NCI-H1092 treated with DMSO at 0.1 percent for 48 hours (cell line): ENCODE measurements at places on chromosomes 2 and 18.
A peak's percentile ranks its signal among the peaks of the same experiment; 100 is the strongest.

DNA sequence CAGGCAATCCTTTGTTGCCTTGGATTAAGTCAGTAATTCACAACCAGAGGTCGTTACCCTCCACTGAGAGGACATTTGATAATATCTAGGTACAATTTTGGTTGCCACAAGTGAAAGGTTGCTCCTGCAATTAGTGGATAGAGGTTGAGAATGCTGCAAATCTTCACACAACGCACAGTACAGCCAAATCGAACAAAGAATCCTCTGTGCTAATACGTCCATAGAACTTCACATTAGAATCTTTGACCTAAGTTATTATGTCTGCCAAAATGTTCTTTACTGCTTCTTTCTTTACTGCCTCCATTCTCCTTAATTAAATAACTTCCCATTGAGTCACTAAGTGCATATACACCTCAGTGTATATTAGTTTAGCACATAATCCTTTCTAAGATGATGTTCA is 879.5 kb downstream of the TRIB2 start:
- no peak for DNase-seq

GRCh38 chr2:236833501-236834073 is 252.1 kb upstream of the COPS8 start:
- DNase-seq: no peak

DNA sequence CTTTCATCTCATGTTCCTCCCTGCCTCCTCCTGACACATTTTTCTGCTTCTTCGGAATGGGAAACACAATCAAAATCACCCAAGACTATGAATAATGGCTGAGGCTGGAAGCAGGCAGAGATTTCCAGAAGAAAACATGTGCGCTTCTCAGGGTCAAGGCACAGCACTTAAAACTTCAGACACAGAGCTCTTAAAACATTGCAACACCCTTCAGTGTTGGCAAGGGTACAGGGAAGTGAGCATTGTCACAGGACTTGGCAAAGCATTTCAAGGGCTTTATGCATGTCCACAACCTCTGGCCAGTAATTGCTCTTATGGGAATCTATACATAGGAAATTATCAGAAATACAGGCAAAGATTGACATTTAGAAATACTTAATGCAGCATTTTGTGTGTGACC is 477.6 kb upstream of the KLHL29 start:
- no peak for DNase-seq

DNA sequence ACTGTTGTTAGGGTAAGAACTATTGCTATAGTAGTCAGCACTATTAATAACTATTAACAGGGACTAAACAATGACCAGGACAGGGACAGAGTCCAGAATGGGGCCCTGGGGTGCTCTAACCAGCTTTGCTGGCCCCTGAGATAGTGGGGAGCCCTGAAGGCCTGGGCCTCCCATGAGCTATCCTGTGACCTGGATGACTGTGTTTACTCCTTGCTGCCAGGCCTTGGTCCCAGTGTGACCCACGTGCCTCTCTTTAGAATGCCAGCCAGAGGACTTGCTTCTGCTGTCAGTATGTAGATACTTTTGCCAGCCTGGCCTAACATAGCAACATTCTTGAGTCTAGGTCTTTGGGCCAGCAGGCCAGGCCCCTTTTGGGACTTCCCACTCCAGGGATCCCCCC is 11.4 kb downstream of the CDK5R2 start:
- DNase-seq: no peak

DNA sequence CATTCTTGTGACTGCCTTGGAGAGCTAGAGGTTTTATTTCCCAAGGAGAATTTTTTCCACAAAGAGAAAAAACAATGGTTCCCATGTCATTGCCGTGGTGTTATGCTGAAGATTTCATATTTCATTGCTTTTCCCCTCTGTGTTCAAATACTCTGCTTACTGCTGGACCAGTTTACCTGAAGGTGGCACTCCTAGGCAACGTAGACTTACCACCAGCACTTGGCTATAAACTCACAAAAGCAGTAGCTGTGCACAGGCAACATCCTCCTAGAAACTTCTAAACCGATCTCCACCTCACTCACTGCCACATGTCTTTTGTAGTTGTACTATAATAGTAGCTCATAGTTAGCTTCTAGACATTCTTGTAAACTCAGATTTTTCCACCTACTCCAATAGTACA is 1319.7 kb upstream of the CRIM1 start:
- DNase-seq: no peak

DNA sequence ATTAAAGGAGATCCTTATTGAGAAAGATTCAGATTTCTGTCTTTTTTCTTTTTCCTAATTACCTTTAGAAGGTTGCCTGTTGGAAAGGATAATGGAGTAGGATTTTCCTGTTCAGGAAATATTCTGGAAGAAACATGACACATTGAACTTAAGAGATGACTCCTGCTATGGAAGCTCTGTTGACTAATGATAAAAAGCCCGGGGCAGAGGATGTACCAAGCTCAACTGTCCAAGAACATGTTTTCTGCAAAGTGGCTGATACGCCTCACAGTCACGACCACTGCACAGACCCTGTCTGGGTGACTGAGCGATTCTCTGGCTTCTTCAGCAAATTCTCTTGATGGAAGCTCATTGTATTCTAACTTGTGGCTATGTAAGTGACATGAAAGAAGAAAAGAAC is 86.2 kb upstream of the THOC1 start:
- no peak for DNase-seq

GRCh38 chr18:55819448-55819847 is 231.5 kb upstream of the TCF4 start:
- DNase-seq: no peak

DNA sequence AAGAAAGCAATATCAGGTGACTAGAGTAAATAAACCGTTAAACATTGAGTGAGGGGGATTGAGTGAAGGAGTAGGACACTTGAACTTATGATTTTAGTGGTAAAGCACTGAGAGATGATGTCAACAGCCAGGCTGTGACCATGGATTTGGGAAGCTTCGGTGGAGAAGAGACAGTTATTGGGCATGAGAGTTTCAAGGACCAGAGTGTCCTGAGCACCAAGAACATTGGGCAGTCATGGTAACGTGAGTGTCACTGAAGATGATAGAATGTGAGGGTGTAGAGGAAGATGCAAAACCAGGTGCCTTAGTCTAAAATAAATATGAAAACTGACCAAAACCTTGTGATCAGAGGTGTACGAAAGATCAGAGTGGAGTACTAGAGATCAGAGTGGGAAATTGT is 248.1 kb downstream of the ASXL3 start:
- DNase-seq: peak; percentile 100
